ENCODE measurements at places on chromosomes 16 and 17.

- no peak for DNase-seq
Observed at GRCh38 chr16:46613352-46613751, 7.8 kb downstream of the SHCBP1 start.

GRCh38 chr16:79949417-79949816, 348.9 kb upstream of the MAF start:
- no peak for DNase-seq

DNA sequence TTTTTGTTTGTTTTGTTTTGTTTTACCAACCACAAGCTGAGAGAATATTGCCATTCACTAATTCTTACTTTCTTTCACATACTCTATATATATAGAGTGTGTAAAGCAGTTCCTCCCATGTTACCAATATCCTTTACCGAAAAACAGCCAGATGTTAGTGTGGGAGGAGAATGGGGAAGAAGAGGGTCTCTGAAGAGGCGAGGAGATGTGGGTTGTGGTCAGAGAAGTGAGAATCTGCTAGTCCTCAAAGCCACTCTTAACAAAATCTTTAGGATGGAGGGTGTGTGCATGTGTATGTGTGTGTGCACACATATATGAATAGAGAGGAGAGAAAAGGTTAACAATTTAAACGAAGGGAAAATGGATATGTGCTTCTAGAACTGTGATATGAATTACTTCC, 80.6 kb downstream of the TUBD1 start:
- DNase-seq = no peak

DNA sequence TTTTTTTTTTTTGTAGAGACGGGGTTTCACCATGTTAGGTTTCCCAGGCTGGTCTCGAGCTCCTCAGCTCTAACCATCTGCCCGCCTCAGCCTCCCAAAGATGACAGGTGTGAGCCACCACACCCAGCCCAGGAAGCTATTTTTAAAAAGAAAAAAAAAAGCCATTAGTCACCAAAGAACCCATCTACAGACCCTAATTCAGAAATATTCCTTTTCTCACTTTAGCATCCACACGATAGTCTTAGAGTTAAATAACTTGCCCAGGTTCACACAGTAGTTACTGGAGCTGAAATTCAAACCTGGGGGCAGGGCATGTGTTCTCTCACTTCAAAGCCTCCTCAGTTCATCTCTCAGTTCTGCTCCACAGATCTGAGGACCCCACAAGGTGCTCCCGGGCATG, 70.3 kb upstream of the NOL11 start:
- DNase-seq = no peak

GRCh38 chr17:2943981-2944380, 119.4 kb downstream of the OR1D5 start:
- DNase-seq = no peak

GRCh38 chr17:45430738-45431530, 1.7 kb downstream of the ARHGAP27 start:
- DNase-seq = no peak

DNA sequence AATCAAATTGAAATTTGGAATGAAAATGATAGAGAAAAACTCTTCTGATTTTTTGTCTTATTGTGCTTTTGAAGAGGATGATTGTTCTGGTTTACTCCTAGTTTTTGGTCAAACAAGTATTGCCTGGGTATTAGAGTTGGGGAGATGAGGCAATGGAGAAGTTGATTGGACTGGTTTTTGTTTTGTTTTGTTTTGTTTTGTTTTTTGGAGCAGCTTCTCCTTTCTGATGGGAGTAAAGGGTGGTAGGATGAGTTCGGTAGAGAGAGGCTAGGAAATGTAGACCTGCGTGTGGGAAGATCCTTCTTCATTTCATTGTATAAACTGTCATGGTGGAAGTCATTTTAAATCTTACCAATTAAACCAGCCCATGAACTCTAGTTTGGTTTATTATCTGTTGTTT, 17.7 kb downstream of the ATP6V0A1 start:
- no peak for DNase-seq

DNA sequence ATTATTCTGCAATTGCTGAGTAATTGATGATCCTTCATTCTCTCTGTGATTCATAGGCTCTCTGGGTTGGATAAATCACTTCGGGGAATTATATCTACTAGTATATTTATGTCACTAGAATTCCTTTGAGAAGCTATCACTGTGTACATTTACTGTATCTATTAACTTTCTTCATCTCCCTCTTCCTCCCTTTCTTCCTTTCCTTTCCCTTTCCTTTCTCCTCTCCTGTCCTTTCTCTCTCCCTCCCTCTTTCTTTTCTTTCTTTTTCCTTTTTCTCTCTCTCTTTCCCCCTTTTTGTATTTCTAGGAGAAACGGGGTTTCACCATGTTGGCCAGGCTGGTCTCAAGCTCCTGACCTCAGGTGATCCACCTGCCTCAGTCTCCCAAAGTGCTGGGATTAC, 711.8 kb downstream of the WWOX start:
- DNase-seq = no peak

DNA sequence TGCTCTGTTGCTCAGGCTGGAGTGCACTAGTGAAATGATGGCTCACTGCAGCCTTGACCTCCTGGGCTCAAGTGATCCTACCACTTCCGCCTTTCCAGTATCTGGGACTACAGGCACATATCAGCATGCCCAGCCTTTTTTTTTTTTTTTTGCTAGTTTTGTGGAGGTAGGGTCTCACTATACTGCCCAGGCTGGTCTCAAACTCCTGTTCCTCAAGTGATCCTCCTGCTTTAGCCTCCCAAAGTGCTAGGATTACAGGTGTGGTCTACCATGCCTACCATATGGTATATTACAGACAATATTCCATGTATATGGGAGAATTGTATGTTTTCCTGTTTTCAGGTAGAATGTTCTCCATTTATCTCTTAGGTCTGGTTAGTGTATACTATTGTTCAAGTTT, 12.3 kb upstream of the ATF7IP2 start:
- no peak for DNase-seq

- no peak for DNase-seq
Observed at GRCh38 chr17:28910534-28910933, 7.7 kb upstream of the DHRS13 start.
